ENCODE measurements at places on chromosomes 3 and 15. TPM values are rescaled to one million over a fixed set of nuclear protein-coding genes. Genes with fewer than 3 reads are reported as not detected.

The CCDC54 gene
- polyA plus RNA-seq: 0.14 TPM

The CD80 gene
- 0.23 TPM for polyA plus RNA-seq

DNA sequence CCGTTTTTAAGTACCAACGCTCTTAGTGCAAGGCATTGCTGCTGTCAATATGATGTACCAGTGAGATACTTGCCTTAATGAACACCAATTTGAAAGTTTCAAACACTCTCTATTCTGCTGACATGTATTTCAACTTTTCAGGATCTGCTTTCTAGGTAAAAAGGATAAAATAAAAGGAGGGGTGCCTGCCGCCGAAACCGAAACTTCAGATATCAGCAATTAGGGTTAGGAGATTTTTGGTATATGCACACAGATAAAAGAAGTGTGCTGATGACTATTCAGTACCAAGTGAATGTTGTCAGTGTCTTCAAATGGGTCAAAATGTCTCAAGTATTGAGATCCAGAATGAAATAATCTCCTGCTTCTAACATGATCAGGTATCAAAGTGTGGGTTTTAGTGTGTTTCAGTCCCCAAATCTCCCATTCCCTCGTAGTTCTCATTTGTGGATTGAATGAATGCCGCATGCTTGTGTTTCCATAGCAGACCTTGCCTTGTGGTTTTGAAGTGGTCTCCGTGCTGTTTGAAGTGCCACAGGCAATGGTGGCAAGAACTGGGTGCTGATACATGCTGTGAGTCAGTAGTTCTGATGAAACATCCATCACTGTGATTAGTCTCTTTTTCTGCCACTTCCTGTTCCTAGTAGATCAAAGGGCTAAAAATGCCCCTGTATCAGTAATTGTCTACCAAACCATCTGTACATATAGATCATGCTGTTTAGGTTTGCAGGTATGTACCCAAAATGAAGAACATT is 22.5 kb downstream of the CHST14 start:
- no peak for DNase-seq

- no peak for DNase-seq
These were observed 143.8 kb downstream of the PLD1 start for GRCh38 chr3:171666516-171666915.

- DNase-seq: no peak
These were observed 50.4 kb downstream of the MCF2L2 start for GRCh38 chr3:183378008-183378407.

DNA sequence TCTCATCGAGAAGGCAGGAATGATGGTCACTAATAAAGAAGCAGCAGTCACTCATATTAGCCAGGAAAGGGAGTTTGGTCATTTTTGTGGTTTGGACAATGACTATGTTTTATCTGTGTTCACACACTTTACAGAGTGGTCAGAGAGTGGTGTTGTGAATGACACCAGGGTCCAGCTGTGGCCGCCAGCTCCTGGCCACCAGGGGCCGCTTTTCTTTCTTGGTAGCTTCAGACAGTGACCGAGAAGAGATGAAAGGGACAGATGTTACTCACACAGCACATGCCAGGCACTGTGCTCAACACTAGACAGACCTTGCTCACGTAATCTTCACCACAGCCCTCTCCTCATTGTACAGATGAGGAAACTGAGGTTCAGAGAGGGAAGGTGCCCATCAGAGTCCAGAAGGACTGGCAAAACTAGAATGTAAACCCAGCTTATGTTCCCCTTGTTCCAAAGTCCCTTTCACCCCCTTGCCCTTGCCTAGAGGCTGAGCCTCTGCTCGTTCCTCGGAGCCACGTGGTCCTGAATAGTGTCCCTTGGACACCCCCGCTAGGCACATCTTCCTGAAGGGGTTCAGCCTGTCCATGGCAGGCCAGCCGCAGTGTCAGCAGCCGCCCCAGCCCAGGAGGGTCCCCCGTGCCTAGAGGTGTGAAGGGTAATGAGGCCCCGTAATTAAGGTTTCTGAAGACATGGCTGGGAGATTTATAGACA is 55.6 kb downstream of the CYP11A1 start:
- no peak for DNase-seq
